ENCODE measurements at places on chromosomes 6 and 20.

DNA sequence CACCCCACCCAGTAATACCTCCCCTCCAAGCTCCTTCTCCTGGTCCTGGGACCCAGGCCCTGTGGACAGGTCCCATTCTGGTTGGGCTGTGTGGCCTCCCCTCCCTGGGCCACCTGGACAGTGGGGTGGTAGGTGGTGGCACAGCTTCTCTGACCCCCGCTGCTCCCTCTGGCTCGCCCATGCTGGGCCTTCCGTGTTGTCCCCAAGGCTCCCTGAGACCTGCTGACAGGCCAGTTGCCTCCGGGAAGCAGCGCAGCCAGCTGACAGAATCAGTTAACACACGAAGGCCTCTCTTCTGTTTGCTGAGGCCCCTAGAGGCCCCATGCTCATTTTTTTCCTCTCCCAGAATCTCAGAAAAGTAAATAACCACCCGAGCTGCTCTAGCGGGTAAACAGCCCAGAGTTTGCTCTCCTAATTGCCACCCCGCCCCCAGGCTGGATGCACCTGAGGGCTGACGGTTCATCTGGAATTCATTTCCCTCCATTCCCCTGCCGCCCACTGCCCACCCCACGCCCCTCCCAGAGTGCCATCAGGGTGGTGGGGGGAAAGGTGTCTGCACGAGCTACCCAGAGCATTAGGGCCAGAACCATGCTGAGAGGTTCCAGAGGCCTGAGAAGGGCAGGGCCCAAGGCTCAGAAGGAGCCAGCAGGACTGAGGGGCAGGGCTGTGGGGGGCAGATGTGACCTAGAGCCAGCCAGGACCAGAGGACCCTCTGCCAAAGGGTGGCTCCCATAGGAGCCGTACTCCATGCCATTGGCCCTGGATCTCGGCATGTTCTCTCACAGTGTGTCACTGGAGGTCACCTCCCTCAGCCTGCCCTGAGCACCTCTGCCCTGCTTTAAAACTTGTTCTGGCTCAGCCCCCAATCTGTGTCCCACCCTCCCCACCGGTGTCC, 157.5 kb downstream of the GRM4 start:
- no peak for DNase-seq

DNA sequence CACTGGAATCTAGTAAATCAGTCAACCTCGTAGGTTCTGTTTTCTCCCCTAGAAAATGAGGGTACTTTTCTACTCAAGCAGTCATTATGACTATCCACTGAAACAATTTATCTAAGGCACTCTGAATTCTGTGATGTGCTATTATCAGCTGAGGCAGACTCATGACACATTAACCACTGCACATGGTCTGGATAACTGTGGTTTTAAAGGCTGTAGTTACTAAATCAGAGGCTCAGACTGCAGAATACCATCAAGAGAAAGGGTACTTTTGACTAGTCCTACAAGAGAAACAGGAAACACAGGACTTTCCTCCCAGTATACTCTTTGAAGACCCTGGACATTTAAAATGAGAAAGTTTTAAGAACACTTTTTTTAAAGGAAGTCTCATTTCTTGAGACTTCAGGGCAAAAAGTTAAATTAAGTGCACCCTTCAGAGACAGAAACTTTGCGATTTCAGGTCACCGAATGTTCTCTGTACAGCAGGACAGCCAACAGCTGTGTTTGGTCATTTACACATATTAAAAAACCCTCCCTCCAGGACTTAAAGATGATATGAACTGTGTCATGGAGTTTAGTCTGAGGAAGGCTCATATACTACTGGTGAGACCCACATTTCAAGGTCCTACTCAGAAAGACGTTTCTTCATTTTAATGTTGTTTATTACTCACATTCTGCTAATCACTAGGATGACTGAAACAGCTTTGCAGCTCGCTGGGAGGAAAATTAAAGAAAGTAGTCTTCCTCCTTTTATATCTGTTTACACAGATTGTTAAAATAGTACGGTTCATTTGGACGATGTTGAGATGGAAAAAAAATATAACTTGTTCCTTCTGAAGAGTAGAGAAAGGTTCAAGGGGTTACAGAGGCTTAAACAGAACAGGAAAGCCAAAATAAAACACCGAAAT, 19.9 kb downstream of the ATXN1 start:
- no peak for DNase-seq

DNA sequence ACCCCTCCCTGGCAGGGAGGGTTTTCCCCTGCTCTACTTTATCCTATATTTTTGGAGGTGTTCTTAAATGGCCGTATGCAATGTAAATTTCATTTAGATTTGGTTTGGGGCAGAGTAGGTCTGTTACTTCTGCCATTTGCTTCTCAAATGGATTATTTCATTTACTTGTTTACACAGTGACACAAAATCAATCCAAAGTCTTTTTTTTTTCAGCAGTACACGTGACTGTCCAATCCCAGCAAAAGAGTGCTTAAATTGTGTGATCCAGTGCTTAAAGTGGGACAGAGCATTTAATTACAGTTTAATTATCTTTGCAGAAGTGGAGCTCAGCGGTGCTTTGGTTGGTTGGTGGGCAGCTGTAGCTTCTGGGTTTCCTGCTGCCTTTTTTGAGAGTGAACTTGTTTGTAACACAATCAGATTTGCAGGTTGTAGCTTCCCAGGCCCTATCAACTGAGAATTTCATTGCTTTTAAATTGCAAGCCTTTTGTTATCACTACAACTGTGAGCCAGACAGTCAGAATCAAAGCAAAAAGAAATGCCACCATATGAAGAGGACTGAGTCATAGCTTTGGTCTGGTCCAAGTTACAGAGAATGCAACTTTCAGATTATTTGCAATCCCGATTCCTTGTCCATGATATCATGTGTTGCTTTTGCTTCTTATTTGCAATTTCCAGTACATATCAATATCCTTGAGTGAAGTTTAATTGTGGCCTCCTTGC, 216.9 kb downstream of the DOK5 start:
- no peak for DNase-seq

GRCh38 chr6:163950159-163950558, 535.6 kb downstream of the QKI start:
- DNase-seq = no peak

DNA sequence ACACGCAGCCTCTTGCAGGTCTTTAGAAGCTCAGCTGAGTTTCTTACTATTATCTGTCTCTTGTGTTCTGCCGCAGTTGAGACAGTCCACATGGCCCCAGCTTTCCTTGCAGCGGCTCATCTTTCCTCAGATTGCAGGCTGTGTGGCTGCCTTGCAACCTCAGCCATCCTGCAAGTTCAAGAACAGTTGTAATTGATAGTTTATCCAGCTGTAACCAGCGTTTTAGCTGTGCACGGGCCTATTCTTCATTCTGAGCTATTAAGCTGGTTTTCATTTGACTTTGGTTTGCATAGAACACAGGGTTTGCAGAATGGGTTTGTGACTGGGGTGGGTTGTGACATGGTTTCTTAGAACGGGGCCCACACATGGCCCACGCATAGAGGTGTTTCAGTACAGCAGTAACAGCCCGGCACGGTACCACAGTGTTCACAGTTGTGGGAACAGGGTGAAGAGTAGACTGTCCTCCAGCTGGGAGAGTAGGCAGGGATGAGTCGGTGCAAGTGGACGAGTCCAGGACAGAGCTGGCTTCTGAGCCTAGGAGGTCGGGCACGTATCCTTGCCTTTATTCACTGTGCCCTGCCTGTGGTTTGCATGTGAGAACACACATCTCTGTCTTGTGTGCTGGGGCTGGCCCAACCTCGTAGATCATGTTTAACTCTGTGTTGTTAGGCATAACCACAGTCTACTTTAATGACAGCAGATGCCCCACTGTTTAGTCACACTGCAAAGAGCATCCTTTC, 89.2 kb downstream of the RPP40 start:
- no peak for DNase-seq

Data from bone marrow (tissue), 2 donors.